ENCODE measurements at places on chromosomes 11 and 22.

GRCh38 chr11:104522650-104523049, 358.7 kb upstream of the PDGFD start:
- DNase-seq, result no peak

GRCh38 chr22:28466399-28466798, 213.2 kb downstream of the TTC28 start:
- DNase-seq, result no peak

DNA sequence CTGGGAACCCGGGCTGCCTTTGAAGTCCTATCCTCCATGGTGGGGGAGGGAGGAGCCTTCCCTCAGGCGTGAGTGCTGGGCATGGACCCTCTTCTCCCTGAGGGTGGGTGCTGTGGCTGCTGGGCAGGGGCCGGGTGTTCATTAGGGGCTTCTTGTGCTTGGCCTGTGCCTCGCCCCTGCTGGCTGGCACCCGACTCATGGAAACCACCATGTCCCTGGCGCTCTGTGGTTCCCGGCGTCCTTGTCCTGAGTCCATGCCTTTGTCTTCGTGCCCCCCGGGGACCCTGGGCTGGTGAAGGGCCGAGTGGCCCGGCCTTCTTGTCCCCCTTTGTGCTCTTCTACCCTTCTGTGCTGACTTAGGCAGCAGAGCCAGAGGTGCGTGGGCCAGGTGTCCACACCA, 23.2 kb downstream of the TPCN2 start:
- no peak for DNase-seq

DNA sequence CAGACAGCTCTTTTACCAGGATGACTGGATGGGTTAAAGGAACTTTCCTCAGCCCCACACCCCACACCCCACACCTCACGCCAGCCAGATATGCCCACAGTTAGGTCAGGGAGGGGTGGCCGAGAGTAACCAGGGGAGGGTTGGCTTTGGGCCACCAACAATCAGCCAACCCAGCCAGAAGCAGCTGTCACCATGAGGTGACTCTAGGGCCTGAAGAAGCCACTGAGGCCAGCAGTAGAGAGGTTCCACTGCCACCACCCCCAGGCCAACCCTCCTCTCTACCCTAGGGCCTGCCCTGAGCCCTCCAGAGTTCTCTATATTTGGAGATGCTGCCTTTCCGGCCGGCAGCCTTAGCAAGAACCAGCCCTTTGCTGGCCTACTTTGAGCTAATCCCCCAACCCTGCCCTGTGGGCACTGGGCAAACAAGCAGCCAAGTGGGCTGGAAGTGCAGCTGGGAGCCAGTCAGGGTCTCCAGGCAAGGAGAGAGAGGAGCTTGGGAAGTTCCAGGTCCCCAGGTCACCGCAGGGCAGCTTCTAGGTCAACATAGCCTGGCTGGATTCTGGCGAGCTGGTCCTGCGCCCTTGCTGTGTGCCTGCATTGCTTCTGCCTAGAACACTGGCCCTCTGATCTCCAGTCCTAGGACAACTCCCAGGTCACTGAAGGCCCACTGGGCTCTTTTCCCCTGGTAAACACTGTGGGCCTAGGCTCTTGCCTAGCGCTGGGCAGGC, 12.0 kb upstream of the SYT8 start:
- no peak for DNase-seq

- DNase-seq, result peak; percentile 53
These were observed 51.9 kb upstream of the PTPRJ start for GRCh38 chr11:47928426-47928825.

GRCh38 chr11:76288166-76288980, 82.1 kb upstream of the WNT11 start:
- no peak for DNase-seq

GRCh38 chr22:43100225-43100624, 10.3 kb upstream of the BIK start:
- no peak for DNase-seq

DNA sequence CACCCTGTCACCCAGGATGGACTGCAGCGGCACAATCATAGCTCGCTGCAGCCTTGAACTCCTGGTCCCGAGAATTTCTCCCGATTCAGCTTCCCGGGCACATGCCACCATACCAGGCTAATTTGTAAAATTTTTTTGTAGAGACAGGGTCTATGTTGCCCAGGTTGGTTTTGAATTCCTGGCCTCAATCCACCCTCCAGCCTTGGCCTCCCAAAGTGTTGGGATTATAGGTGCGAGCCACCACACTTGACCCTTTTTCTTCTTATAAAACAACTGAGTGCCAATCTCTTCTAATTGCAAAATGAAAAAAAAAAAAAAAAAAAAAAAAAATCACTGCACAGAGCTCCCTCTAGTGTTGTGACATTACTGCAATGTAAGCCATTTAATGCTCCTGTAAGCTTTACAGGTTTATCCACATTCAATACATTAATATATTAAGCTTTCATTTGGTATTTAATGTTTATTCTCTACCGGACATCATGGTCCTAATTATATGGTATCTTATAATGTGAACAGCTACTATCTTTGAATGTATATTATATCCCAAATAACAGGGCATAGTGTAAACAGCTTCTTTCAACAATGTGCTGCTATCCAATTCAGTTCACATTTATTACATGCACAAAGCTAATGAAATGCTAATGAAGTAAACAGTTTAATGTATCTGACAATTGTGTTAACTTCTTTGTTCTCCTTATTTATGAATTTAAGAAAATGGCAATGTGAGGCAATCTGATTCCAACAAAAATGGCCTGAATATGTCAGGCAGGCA, 44.6 kb downstream of the COPB1 start:
- no peak for DNase-seq

DNA sequence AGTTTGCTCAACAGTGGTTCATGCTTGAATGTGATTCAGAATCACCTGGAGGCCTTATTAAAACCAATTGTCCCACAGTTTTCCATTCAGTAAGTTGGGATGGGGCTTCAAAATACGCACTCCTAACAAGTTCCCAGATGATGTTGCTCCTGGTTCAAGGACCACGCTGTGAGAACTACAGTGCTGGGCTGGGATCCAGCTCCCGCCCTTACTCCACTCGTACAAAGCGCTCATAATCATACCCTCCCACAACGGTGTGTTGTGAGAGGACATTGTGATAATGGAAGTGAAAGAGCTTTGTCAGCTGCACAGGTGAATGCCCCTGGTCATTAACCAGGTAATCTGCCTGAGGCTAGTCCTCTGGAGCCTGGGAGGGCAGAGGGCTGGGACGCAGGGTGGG, 1.3 kb upstream of the CD82 start:
- DNase-seq, result no peak

DNA sequence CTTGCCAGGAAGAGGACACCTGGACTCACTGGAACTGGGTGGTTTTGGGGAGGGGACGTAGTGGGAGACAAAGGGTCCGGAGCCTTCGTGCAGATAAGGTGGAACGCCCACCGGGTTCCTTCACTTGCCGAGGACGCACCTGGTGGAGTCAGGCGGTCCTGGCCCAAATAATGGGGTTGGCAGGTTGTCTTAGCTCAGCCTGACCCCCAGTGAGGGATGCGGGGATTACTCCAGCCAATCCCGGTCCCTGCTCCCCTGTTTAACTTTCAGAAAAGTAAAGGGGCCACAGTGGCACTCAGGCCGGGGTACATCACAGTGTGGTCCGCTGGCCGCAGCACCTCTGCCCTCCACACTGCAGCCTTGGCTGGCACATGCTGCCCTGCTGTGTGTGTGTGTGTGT, 18.0 kb downstream of the A4GALT start:
- DNase-seq, result no peak

DNA sequence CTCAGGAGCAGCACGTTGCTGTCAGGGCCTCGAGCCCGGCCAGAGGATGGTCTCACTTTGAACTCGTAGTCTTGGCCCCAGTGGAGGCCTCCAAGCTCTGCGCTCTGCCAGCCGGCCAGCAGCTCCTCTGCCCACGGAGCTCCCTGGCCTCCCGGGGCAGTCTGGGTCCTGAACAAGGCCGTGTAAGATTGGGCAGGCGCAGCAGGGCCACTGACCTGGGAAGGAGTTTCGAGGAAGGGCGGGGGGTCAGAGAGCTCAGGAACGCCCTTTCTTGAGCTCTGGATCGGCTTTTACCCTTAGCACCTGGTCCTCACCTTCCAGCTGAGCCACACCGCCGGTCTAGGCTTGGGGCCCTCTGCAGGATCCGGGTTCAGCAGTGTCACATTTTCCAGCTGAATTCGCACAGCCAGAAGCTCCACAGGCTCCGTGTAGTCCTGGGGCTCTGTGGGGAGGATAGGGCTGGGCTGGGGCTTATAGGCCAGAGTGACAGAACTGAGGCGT, 2.1 kb downstream of the ROBO4 start:
- no peak for DNase-seq

DNA sequence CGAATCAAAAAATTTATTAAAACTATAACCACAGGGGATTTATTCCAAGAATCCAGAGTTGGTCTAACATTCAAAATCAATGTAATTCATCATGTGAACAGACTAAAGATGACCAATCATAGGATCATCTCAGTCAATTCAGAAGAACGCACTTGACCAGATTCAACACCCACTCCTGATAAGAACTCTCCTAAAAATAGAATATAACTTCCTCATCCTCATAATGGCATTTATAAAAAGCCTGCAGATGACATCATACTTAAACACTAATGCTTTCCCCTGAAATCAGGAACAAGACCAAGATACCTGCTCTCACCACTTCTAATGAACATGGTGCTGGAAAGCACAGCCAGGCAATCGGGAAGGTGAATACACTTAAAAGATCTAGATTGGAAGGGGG, 10.5 kb upstream of the MUC2 start:
- no peak for DNase-seq

- peak; percentile 19 for DNase-seq
These were observed 13.1 kb downstream of the EEF1G start for GRCh38 chr11:62560566-62561103.

DNA sequence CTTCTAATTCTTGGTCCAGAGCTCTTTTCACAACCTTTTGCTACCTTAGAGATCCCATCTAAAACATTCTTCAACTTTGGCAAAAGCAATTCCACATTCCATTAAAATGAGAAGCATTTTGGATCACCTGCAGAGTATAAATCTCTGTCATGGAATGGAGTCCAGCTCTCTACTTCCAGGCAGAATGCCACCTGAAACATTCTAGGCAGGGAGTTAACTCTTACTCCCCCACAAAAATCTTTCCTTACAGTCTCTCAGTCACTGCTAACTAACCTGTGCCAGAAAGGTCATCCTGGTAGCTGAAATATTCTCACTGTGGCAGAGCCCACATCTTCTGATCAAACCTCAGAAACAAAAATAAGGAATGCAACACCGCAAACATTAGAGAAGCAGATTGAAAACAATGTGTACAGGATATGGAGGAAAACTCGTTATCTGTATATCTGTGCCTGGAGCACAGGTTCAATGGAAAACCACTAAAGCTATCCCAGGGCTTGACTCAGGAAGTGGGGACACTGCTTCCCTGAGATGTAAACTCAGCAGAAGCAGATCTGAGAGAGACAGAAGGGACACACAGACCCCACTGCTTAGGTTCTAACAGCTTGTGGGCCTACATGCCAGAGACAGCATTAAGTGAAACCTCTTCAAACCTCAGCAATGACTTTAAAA, 78.9 kb downstream of the KCNC1 start:
- DNase-seq, result no peak

GRCh38 chr11:20060181-20060580, 100.1 kb downstream of the DBX1 start:
- DNase-seq, result no peak

- no peak for DNase-seq
These were observed 7.0 kb downstream of the PC start for GRCh38 chr11:66951135-66951534.

GRCh38 chr22:49996518-49997250, 15.9 kb downstream of the IL17REL start:
- no peak for DNase-seq

GRCh38 chr22:31291481-31292235, 630 bp downstream of the PIK3IP1 start:
- no peak for DNase-seq

- DNase-seq, result no peak
These were observed 288.8 kb downstream of the CASP12 start for GRCh38 chr11:104609311-104610085.

DNA sequence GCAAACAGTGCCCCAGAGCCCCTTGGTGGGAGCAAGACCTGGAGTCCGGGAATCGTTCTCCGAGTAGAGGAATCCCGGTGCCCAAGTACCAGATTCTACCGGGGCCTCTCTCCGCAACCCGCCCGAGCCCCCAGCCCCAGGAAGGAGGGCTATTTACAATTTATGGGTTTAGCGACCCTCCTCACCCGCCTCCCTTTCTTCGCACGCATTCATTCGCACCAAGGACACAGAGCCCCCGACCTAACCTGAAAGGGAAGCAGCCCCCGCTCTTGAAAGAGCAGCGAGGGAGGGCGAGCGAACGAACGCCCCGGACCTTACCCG, 628 bp downstream of the LRP4 start:
- DNase-seq, result no peak

DNA sequence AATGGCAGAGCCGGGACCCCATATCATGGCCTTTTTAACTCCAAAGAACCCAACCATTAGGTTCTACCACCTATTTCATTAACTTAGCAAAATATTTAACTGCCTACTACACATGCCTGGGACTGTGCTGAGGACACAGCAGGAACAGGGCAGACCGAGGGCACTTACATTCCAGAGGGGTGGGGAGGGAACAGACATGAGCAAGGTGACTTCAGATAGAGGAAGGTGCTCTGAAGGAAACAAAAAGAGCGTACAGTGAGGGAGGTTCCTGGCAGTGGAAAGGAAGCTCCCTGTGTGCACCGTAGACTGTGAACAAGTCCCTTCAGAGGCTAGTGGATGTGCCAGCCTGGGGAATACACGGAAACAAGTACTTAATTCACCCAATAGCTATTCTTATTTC, 82.8 kb downstream of the NAT10 start:
- DNase-seq, result no peak

- no peak for DNase-seq
These were observed 43.0 kb upstream of the HIPK3 start for GRCh38 chr11:33214187-33214586.

- DNase-seq, result no peak
These were observed 7.1 kb upstream of the KCNJ5 start for GRCh38 chr11:128884054-128884453.

- DNase-seq, result no peak
These were observed 9.7 kb downstream of the TUB start for GRCh38 chr11:8090756-8091155.

DNA sequence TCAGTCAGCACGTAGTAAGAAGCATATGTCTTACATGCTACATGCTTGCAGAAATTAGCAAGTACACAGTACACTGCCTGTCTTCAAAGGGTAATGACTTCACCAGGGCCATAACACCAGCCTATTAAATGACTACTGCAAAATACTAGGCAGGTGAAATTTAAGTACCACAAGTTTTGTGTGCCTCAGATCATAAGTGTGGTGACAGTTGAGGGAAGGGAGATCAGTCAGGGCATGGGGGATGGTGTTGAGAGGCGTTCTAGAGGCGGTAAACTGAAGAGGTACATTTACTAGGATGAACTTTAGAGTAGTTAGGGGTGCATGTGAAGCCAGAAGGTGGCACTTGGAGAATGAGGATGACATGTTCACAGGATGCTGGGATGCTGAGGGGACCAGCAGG, 22.0 kb downstream of the AMOTL1 start:
- DNase-seq, result no peak
